ENCODE measurements at places on chromosomes 2 and 18. TPM values are rescaled to one million over a fixed set of nuclear protein-coding genes. Genes with fewer than 3 reads are reported as not detected.

DNA sequence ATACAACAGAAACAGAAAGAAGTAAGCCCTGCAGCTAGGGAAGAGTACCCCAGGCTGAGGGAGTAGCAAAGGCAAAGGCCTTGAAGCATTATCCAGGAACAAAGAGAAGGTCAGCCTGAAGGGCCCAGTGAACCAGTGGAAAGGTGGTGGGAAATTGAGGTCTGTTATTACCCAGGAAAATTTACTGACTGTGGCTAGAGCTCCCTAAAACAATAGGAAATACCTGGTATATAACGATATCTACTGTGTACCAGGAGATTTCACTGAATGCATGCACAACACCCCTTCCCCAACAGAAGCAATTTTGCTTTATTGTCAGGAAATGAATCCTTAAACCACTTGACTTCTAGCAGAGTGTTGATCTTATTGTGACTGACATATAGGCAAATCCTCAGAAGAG, 365.3 kb downstream of the ERBB4 start:
- DNase-seq: no peak

DNA sequence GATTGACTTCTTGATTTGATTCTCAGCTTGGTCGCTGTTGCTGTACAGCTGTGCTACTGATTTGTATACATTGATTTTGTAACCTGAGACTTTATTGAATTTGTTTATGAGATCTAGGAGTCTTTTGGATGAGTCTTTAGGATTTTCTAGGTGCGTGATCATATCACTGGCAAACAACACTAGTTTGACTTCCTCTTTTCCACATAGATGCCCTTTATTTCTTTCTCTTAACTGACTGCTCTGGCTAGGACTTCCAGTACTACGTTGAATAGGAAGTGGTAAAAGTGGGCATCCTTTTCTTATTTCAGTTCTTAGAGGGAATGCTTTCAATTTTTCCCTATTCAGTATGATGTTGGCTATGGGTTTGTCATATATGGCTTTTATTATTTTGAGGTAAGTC, 101.3 kb downstream of the OSBPL1A start:
- DNase-seq: no peak

DNA sequence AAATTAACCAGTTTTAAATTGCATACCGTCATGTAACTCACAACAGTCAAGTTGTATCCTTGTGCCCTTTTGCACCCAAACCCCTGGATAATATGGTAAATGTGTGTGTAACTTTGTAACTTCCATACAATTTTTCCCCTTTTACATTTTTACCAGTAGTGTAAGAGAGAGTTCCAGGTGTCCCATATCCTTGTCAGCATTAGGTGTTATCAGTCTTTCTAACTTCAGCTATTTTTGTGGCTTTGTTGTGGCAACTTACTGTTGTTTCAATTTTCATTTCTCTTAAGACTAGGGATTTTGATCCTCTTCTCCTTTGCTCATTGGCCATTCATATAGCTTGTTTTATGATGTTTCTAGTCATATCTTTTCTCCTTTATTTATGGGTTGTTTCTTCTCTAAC, 94.6 kb downstream of the LCLAT1 start:
- peak; percentile 46 for DNase-seq

DNA sequence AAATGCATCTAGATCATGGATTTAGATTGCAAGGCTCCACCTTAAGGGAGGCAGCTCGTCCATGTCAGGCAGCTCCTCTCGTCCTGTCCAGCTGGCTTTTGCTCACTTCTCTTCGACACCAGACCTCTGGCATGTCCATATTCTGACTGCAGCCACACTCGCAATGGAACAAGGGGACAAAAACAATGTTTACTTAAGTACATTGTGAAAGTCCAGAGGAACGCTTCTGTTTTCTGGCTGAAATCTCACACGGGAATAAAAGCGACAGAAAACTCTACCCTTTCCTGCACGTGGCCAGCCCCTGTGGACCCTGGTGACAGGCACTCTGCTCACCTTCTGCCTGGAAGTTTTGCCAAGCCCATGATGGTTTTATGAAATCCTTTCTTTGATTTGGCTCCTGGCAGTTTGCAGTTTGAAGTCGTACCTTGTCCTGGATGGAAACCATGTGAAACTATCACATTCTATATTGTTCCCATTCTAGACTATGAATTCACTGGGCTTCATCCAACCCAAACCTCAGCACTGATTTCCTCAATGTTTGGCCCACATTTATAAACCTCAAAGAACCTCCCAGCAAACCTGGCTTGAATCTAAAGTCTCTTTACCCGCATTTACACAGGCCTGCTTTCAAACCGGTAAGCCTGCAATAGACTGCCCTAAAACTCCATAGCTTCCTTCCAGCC, 134.3 kb upstream of the PIEZO2 start:
- DNase-seq: no peak

- no peak for DNase-seq
Measured at GRCh38 chr18:49652881-49653724, 91.2 kb downstream of the LIPG start.

SERPINB13 gene
- total RNA-seq: not detected

RESP18 gene
- not detected for total RNA-seq

XIRP2 gene
- total RNA-seq: under 0.01 TPM
